ENCODE measurements at places on chromosomes 5 and 9.

DNA sequence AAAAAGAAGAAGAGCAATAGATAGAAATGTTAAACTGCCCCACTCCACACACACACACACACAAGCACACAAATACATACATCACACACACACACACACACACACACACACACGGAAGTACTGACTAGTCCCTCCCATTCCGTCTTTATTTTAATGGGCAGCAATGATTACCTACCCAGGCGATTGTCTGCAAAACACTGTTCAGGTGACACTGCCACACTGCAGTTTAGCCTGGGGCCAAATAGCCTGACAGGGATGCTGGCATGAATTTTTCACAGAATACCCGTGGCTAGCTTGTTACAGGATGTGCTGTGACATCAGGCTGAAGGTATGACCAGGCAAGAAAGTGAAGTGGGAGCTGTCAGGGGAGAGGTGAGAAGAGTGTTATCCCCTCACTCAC lies 86.9 kb downstream of the FRMD3 start:
- DNase-seq = no peak

GRCh38 chr5:79042188-79042587 lies 27.3 kb downstream of the DMGDH start:
- DNase-seq = no peak

- DNase-seq = no peak
Observed at GRCh38 chr5:150058480-150059126, 27.8 kb downstream of the CSF1R start.

- no peak for DNase-seq
Observed at GRCh38 chr5:91206734-91207133, 176.4 kb downstream of the ARRDC3 start.

GRCh38 chr9:34701023-34701768 lies 8.7 kb downstream of the CCL21 start:
- DNase-seq = peak; percentile 91

GRCh38 chr5:17339841-17340240 lies 122.4 kb downstream of the BASP1 start:
- no peak for DNase-seq

DNA sequence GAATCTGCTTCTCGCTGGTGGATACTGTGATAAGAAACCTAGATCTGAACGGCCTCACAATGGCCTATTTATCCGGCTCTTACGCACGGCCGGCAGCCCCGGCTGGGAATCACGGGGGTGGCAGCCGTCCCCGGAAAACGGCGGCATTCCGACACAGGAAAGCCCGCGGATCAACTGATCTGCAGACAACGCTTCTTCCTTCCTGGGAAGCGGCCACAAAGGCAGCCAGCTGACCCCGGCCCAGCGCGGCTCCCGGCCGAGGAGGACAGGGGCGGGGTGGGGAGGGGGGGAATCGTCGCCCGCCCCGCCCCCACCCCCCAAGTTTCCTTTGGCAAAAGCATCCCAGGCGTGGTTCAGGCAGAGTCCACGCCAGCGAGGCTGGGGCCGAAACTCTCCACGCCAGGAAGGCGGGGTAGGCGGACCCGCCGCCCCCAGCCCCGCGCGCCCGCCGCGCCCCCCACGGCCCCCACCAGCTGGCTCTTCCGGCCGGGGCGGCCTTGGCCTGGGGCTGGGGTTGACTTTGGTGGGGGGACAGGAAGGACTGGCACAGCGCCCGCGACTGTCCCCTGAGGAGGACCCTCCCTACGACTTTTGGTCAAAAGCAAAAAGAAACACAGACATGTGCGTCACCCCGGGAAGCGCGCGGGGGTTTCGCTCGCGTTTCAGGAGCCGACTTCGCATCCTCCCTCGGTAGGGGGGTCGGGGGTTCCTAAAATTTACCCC lies 247.7 kb upstream of the ANKRD55 start:
- DNase-seq = peak; percentile 56

DNA sequence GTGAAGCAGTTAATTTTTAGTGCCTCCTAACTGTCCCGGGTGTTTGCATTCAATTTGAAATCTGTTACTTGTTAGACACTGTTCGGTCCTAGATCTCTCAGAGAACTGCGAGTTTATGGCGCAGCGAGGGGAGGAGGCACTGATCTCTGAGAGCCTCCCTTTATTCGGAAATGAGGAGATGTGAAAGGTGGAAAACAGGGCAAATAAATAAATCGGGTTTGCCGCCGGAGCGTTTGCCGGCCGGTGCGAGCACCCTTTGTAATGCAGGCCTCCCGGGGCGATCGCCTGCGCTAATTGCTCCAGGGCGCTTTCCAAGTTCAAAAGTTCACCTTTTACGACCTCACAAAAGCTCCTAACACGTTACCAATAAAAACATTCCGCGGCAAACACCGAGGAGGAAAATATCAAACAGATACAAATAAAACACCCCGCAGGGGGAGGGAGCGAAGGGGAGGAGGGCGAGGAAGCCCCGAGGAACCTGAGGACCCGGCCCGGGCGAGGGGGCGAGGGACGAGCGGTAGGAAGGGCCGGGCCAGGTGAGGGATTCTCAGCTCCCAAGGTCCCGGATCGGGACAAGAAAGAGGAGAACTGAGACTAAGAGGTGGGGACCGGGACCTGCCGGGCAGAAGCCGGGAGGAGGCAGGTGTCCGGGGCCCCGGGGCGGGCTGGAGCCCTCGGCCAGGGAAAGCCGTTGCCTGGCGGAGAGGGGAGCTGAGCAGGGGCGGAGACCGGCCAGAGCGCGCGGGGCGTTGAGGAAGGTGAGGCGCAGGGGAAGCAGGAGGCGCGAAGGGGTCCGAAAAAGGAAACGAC lies 1.4 kb downstream of the NR6A1 start:
- peak; percentile 52 for DNase-seq

DNA sequence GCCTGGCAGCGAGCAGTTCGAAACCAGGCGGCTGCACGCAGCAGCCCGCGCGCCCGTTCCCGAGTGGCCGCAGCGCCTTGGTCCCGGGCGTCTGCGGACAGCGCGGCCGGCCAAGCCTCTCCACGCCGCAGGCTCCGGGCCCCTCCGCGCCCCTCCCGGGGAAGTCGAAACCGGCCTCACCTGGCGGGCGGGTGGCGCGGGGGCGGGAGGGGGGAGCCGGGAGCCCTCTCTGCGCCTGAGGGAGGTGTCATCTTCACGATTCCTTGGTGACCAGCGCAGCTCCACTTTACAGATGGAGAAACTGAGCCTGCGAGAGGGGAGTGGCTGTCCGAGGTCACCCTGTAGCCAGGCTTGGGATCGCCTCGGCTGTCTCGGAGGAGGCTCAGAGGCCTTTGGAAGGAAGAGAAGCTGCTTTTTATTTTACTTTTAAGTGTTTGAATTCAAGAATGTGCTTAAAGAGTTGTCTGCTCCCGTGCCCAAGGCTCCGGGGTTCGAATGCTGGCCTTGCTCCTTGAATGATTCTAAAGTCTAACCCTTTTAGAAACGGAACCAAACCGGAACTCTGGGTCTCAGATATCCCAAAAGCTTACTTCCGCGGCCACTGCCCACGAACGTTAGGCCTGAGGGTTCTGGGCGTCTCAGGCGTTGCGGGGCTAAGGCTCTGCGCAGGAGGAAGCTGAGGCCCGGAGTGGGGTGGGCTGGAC lies 662 bp downstream of the SUSD3 start:
- DNase-seq = no peak

DNA sequence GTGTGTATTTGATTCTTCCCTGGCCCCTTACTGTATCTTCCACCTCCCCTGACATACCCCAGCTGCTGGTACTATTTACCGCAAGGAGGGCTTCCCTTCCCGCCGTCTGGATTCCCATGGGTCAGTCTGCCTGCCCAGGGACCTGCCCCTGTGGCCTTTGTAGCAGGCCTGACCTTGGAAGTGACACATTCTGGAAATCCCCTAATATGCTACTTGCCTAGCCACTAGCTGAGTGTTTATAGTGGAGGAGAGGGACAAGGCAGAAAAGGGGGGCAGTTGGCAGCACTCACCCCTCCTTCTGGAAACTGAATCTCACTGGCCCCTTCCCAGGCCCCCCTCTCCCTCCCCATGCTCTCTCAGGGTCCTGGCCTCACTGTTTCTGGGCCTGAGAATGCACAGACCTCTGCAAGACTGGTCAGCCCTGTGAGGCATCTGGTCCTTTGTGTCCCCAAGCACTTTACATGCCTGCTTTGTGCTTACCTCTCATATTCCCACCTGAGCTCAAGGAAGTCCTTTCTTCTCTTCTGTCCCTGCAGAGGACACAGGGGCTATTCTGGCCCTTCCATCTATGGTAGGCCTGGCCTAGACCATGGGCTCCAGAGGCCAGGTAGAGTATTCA lies 8.2 kb upstream of the CCL21 start:
- no peak for DNase-seq

DNA sequence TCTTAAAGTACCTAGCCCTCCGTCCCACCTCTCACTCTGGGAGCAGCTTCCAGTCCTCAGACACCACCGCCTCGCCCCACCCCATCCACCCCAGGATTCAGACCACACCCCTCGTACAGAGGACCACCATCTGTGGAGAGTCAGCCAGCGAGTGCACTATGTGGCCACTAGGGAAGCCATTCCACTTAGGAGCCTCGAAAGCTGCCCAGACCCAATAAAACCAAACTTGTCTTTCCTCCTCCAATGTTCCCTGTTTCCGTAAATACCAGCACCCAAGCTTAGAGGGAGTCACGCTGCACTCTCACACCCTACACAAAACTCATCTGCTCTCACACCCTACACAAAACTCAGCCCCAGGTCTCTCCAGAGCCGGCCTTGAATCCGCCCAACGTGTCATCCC lies 1.9 kb downstream of the GCNT4 start:
- peak; percentile 69 for DNase-seq

DNA sequence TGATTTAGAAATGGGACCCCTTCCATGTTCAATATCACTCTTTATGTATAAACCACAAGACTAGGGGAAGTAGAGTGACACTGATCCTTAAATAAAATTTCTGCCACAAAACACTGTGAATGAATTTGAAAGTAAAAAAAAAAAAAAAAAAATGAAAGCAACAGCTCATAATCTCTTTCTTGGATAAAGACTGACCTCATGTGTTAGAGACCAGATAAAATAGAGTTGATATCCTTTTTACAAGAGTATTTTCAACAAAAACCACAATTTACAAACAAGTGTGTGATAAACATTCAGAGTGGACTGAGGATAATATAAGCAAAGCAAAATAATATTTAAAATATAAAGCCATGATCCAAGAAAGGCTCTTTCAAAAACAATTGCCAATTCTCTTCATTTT lies 180.2 kb downstream of the FBXL17 start:
- DNase-seq = no peak

- no peak for DNase-seq
Observed at GRCh38 chr5:37005252-37005651, 128.7 kb downstream of the NIPBL start.

GRCh38 chr5:89064054-89064453 lies 181.1 kb upstream of the MEF2C start:
- DNase-seq = no peak

DNA sequence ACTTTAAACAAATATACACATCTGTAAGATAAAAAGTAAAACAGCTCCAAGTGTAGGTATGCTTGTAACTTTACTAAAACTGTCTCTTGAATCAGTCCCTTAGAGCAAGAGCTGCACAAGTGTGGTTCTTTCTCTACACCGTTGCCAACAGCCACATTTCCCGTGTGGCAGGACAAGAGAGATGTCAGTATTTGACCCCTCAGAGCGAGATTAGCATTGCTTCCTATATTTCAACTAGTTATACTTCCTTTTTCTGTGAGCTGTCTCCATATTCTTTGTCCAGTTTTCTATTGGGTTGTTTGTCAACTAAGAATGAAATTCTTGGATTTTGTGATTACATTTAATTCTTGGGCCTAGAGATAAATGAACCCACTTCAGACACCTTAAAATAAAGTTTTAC lies 8.0 kb downstream of the PLIN2 start:
- no peak for DNase-seq

- DNase-seq = no peak
Observed at GRCh38 chr5:137146402-137146890, 352.7 kb downstream of the SPOCK1 start.

GRCh38 chr5:11062397-11062796 lies 301.4 kb upstream of the DAP start:
- DNase-seq = no peak

DNA sequence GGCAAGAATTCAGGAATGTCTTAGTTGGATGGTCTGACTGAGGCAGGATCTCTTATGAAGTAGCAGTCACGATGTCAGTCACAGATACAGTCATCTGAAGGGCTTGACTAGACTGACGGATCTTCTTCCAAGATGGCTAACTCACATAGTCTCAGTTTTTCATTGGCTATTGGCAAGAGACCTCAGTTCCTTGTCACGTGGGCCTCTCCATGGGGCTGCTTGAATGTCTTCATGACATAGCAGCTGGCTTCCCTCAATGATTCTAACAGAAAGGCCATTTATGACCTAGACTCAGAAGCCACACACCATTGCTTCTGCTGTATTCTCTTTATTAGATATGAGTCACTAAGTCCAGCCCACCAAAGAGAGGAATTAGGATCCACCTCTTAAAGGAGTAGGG lies 4.7 kb downstream of the APC start:
- DNase-seq = no peak

Measured in WTC11 (cell line).